ENCODE measurements at places on chromosomes 11 and 22.

DNA sequence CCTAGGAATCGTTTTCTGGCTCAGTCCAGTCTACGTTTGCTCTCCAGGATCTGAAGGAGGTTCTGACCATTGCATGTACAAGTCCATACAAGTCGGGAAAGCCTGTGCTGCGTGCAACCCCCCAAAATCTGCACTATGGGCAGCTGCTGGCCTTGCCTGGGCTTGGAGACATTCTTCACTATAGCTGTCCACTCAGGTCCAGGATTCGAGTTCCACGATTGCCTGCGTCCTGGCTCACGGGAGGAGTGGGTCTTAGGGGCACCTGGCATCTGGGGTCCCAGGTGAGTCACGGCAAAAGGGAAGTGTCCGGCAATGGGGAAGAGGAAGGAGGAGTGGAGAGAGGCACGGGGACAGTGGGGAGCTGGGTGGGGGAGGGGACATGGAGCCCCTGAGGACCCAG is 563.0 kb downstream of the BRD1 start:
- DNase-seq: no peak

DNA sequence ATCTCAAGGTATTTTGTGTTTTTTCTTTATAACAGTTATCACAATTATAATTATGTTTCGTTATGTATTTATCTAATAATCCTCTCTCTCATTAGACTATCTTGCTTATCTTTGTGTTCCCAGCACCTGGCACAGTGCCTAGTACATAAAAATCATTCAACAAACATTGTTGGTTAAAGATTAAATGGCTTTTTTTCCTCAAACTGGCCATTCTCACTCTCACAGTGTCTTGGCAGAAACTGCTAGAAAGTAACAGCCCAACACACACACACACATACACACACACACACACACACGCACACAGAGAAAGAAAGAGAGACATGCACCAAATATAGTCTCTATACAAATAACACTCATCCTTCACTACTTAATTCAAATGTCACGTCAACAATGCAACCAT is 36.8 kb downstream of the OR10A6 start:
- no peak for DNase-seq

DNA sequence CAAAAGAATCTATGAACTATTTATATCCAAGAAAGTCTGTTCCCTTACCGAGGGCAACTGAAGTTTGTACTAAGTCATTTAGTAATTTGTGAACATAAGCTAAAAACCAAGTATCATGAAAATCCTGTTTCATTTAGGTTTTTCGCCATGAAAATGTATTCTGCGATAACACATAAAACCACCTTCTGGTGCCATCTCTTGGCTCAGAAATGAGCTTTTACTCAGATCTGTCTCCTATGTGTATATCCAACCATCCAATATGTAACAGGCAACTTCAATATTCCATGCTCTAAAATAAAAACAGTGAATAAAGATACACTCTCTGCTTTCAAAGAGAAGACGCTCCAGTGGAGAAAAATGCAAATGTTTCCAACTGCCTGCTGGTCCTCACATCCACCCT is 118.1 kb upstream of the BID start:
- DNase-seq: no peak

DNA sequence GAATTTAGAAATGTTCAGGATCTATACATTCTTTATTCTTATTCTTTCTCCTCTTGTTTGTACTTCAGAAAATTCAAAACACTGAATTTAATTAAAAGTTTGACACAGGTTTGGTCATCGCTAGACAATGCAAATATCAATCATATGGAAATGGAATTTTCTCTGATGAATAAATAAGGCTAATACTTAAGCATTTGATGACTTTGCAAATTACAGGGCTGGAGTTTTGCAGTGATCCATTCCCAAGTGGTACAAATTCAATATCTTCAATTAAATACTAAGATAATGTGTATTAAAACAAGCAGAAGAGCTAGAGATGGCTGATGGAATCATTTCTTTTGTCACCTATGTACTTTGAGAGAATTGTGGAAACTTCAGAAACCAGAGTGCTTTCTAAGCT is 439.6 kb downstream of the DYNC2H1 start:
- DNase-seq: no peak

DNA sequence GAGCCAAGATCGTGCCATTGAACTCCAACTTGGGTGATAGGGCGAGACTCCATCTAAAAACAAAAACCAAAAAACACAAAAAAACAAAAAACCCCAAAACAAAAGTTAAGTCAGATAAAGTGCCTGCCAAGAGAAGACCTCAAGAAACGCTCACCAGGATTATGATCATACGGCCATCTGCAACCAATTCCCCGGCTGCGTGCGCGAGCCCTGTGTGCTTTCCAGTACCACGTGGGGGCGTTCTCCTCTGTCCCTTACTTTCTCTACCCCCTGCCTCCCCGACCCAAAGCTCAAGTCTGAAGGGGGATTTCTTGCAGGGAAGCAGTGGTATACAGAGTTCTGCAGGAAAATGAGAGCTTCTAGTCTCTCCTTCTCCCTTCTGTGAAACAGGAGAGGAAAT is 10.5 kb upstream of the RPS19BP1 start:
- DNase-seq: peak; percentile 63

GRCh38 chr11:69054397-69055211 is 5.9 kb downstream of the TPCN2 start:
- no peak for DNase-seq

GRCh38 chr22:50101870-50102565 is 12.2 kb downstream of the MOV10L1 start:
- DNase-seq: no peak

DNA sequence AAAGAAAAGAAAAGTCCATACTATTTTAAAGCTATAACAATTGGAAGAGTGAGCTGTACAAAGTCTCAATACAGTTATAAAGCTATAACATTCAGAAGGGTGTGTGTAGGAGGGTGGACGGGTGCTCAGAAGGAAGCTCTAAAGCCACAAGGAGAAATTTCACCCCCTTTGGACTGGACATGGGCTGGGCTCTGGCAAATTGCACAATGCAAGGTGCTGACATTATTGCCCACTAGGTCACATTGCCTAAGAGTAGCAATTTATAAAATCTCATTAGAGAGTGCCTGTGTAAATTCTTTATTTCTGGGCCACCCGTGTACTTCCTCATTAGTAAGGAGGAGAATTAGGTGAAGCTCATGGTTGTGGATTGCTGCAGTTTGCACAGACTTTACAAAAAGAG is 5.7 kb upstream of the APOBEC3A start:
- no peak for DNase-seq

GRCh38 chr11:113118104-113118503 is 156.9 kb downstream of the NCAM1 start:
- no peak for DNase-seq

GRCh38 chr11:2702771-2703362 is 3.1 kb upstream of the KCNQ1OT1 start:
- peak; percentile 15 for DNase-seq

DNA sequence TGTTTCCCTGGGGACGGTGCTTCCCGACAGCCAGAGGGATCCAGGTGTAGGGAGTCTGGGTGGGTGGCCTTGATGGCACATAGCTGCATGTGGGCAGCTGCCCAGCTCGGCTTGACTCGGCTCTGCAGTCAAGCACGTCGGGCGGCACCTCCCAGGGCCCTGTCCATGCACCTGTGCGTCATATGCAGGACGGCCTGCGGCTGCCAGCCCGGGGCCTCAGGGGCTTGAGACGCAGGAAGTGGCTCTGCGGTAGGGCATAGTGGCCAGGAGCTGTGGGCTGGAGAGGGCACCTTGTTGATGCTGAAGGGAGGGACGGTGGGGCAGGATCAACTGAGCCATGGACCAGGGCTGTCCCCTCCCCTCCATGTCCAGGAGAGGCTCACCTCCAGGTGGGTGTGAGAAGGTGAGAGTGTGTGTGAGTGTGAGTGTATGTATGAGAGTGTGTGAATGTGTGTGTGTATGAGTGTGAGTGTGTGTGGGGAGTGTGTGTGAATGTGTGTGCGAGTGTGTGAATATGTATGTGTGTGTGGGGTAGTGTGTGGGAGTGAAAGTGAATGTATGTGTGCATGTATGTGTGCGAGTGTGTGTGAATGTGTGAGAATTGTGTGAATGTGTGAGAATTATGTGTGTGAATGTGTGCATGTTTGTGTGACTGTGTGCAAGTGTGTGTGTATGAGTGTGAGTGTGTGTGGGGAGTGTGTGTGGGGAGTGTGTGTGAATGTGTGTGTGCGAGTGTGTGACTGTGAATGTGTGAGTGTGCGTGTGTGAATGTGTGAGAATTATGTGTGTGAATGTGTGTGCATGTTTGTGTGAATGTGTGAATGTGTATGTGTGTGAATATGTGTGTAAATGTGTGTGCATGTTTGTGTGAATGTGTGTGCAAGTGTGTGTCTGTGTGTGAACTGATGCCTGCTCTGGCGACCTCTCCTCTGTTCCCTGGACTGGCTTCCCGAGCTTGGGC is 5.7 kb upstream of the SUN2 start:
- DNase-seq: no peak

DNA sequence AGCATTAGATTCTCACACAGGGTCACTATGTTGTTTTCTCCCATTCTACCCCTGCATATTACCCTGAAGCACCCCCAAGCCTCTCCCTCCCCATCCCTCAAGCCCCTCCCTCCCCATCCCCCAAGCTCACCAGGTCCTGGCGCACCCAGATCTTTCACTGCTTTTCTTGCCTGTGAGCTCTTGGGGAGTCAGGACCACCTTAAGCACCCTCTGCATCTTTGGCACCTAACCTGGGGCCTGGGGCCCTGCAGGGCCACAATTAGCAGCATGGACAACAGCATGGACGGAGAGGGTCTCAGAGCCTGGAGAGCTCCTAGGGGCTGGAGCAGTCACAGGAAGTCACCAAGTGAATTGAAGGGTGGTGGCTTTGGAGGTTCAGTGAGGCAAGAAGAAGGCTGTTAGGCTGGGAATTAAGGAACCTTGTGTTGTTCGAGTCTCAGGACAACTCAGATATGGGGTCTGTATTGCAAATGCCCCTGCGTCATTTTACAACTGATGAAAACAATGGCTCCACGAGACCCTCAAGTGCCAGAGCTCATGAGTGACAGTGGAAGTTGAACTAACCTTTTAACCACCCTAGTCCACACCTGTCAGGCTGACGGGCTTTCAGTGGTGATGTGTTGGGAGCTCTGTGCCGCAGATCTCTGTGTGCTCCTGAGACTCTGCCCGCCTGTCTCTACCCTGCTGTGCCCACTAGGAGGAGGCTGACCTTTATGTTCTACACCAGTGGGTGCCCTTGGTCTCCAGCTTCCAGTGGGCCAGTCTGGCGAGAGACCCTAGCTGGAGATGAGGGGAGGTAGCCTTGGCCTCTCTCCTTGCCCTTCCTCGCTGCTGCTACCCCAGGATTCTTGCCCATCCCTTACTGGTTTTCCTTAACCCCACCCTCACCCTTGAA is 111.3 kb upstream of the OR4B1 start:
- no peak for DNase-seq

DNA sequence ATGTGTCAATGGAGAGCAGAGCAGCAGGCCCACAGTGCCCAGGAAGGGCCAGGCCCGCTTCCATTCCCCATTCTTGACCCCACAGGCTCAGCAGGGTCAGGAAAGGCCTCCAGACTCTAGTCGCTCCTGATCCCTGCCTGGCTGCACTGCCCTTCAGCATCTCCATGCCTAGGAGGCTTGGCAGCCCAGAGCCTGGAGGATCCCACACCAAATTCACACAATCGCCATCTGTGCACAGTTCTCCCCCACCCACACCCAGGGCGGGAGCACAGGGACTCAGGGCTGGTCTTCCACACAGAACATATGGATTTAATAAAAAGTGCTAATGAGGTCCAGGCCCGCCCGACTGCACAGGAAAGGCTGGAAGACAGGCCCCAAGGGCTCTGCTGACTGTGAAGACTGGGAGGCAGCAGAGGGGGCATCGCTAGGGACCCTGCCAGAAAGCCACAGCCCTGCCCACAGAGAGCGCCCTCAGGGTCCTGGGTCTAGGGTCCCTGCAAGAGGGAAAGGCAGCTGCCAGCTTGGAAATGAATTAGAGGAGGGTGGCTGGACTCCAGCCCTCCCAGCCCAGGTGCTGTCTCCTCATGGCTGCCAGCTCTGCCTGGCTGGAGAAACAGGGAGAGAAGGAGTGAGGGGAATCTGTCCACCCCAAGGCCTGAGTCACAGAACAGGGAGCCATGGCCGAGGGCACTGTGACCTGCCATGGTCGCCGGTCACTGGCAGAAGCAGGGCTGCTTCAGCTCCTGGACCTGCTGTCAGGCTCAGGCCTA is 39.7 kb downstream of the DKK3 start:
- DNase-seq: peak; percentile 40

- DNase-seq: no peak
Observed at GRCh38 chr11:26187639-26188038, 144.3 kb upstream of the ANO3 start.

DNA sequence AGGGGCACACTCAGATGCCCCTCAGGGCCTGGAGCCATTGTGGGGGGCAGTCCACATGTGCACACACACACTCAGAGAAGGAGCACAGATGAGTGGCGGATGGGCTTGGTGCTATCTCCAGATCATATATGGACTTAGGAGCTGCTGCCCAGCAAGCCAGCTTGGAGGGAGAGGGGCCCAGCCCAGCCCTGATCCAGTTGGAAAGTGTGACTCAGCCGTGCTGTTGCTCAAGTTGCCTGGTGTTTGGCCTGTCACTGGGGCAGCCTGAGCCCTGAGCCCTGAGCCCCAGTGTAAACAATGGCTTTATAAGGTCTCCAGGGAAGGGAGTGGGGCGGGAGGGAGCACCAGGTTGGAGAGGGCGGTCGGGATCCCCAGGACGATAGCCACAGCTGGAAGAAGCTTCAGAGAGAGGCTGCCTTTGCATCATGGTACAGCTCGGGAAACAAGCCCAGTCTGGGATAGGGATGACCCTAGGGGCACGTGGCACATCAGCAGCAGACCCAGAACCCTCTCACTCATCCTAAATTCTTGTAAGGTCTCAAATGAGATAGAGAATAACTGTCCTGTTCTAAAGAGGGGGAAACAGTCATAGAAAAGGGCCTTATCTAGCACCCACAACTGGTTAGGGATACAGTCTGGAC is 4.8 kb downstream of the SELENOM start:
- no peak for DNase-seq

- no peak for DNase-seq
Observed at GRCh38 chr11:78256962-78257361, 68.2 kb downstream of the USP35 start.

- DNase-seq: no peak
Observed at GRCh38 chr22:46674367-46674781, 54.2 kb downstream of the GRAMD4 start.

- no peak for DNase-seq
Observed at GRCh38 chr11:94194712-94195111, 66.1 kb downstream of the PANX1 start.

- no peak for DNase-seq
Observed at GRCh38 chr22:46023558-46023981, 46.6 kb upstream of the WNT7B start.
